CD4-positive, alpha-beta T cell (primary cell): ENCODE measurements at places on chromosomes 2 and 18.

- H3K4me3 ChIP-seq = no peak overlapping the region
- no peak for DNase-seq
- H3K27me3 ChIP-seq = no peaks in the 10 kb centered on the region
- H3K4me1 ChIP-seq = no peaks in the 10 kb centered on the region
- no peaks in the 10 kb centered on the region for H3K36me3 ChIP-seq
Observed at GRCh38 chr2:133492719-133493380, 75.4 kb downstream of the NCKAP5 start.

GRCh38 chr2:82811946-82812345, 1647.1 kb downstream of the SUCLG1 start:
- no peak overlapping the region for H3K4me3 ChIP-seq
- no peaks in the 10 kb centered on the region for H3K27me3 ChIP-seq
- H3K36me3 ChIP-seq = no peaks in the 10 kb centered on the region
- DNase-seq = no peak
- no peak overlapping the region for H3K27ac ChIP-seq
- no peaks in the 10 kb centered on the region for H3K4me1 ChIP-seq

- no peak for DNase-seq
- H3K4me3 ChIP-seq = no peak overlapping the region
- H3K36me3 ChIP-seq = no peaks in the 10 kb centered on the region
Observed at GRCh38 chr2:231920795-231921194, 5.4 kb downstream of the NPPC start.

DNA sequence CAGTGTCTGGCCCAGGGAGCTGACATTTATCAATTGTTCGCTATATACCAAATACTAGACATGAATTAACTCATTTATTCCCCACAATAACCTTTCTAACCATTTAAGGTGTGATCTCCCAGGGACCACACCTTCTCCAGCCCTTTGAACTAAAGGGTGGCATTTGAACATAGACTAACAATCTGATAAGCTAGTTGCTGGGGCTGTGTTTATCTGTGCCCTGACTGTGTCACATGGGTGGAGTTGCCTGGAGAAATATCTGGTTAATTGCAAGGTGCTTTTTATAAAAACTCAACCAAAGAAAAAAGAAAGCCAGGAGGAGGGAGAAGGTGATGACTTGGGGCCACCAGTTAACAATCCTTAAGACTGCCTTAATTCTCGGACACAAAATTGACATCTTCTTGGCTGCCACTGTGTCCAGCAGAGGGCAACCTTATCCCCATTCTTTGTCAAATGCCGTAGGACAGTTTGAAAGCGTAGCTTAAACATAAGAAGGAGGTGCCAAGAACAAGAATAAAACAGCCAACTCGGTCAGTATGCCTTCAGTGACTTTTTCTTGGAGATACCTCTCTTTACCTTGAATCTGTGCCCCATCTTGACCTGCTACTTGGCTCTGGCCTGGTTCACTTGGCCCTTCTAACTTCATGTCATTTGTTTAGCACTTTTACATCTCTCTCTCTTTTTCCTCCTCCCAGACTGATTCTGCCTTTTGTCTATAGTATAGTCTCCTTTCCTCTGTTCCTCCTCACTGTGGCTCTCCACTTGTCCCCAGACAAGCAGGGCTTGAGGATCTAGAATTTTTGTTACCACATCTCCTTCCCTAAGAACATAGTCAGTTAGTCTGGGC, 183.4 kb downstream of the MYO3B start:
- H3K27me3 ChIP-seq = peaks cover 4% of the 10 kb centered on the region
- peak; percentile 33 for DNase-seq
- H3K4me3 ChIP-seq = no peak overlapping the region
- peaks cover 3% of the 10 kb centered on the region for H3K4me1 ChIP-seq

- no peak for DNase-seq
- no peaks in the 10 kb centered on the region for H3K36me3 ChIP-seq
- no peaks in the 10 kb centered on the region for H3K4me1 ChIP-seq
- H3K4me3 ChIP-seq = no peak overlapping the region
Observed at GRCh38 chr2:212157012-212157411, 381.6 kb downstream of the ERBB4 start.

DNA sequence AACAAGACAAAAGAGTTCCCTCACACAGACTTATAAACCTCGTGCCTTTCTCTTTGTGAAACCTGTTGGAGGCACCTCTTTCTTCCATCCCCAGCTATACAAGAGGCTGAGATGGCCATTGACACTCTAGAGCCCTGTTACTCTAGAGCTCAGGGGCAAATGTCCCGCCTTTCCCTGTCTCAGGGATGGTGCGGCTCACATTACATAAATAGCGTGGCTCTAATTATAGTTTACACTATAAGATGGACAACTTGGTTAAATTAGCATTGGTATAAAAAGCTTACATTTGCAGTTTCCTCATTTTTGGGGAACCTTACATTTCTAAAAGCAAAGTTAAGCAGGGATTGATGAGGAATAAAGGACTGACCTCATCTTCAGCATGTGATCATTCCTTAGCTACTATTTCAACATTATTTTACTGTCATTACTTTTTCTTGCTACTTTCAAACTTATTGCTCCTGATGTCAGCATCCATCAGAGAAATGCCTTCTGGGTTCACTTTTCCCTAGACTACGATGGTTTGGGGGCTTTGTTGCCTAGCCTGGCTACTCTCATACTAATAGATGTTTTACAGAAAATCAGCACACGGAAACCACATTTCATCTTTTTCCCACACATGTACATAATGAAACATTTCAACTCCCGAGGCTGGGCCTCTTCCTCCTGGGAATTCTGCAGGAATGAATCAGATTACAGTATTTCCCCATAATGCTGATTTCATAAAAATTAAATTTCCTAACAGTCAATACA, 40.4 kb downstream of the FTCDNL1 start:
- no peaks in the 10 kb centered on the region for H3K36me3 ChIP-seq
- H3K27ac ChIP-seq = no peak overlapping the region
- H3K4me1 ChIP-seq = no peaks in the 10 kb centered on the region
- H3K4me3 ChIP-seq = no peak overlapping the region

DNA sequence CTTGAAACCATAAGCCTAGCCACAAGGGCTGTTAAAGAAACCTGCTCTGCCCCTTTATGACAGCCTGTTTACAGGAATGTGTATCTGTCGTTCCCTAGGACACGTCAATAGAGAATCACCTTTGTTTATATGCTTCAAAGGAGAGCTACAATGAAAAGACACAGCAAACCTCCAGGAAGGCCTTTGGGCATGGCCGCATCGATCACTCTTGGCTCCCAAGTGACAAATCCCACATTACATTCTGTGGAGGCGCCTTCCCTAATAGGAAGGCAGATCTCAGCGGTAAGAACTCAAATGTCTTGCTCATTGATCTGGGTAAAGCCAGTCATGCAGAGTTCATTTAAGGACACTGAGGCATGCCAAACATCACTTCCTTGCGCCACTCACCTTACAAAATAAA, 26.5 kb downstream of the KIAA2012 start:
- no peak overlapping the region for H3K27ac ChIP-seq
- H3K4me1 ChIP-seq = no peaks in the 10 kb centered on the region
- no peak for DNase-seq
- no peaks in the 10 kb centered on the region for H3K36me3 ChIP-seq

DNA sequence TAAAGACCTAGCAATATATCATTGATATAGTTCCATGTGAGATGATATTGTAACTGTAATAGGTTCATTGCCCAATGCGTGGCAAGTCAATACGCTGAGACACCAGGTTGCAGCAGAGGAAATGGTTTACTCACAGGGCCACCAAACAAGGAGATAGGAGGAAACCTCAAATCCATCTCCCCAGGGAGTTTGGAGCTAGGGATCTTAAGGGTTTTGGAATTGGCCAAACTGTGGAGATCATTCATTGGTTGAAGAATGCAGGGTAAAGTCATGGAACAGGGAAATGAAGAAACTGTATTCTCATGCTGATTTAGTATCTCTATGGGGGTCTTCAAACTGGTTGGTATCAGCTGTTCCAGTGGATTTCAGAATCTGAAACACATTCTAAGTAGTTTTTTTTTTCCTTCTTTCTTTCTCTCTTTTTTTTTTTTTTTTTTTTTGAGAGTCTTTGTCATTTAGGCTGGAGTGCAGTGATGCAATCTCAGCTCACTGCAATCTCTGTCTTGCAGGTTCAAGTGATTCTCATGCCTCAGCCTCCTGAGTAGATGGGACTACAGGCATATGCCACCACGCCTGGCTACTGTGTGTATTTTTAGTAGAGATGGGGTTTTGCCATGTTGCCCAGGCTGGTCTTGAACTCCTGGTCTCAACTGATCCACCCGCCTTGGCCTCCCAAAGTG, 30.7 kb upstream of the PPM1B start:
- no peak for DNase-seq
- H3K27me3 ChIP-seq = no peaks in the 10 kb centered on the region
- H3K27ac ChIP-seq = no peak overlapping the region
- H3K36me3 ChIP-seq = no peaks in the 10 kb centered on the region
- no peaks in the 10 kb centered on the region for H3K4me1 ChIP-seq

DNA sequence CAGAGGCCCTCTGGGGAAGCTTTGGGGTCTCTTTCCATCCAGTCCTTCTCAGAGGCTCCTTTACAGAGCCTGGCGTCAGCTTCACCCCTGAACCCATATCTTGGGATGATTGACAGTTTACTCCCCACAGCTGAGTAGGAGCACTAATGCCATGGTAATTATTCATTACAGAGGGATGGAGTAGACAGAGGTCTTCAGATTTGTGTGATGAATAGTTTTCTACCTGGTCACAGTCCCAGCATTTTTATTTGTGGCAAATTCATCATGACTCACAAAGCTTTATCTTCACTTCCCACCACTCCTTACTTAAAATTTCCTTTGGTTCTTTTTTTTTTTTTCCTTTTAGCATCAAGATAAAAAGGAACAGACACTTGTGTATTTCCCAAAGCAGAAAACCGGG, 104.2 kb downstream of the CCDC85A start:
- H3K27ac ChIP-seq = no peak overlapping the region
- H3K27me3 ChIP-seq = no peaks in the 10 kb centered on the region
- H3K4me1 ChIP-seq = no peaks in the 10 kb centered on the region
- no peak for DNase-seq
- H3K4me3 ChIP-seq = no peak overlapping the region
- H3K36me3 ChIP-seq = no peaks in the 10 kb centered on the region
